ENCODE measurements at places on chromosomes 3 and 15.
A peak's percentile ranks its signal among the peaks of the same experiment; 100 is the strongest.

GRCh38 chr3:195748661-195749060 is 27.9 kb downstream of the MUC20 start:
- DNase-seq: no peak

GRCh38 chr3:41630708-41631107 is 331.2 kb downstream of the ULK4 start:
- DNase-seq: no peak

- DNase-seq: no peak
Measured at GRCh38 chr15:75751116-75751875, 38.6 kb upstream of the CSPG4 start.

GRCh38 chr3:172617976-172618375 is 92.9 kb downstream of the NCEH1 start:
- no peak for DNase-seq

- no peak for DNase-seq
Measured at GRCh38 chr3:45626096-45626887, 31.7 kb downstream of the LIMD1 start.

DNA sequence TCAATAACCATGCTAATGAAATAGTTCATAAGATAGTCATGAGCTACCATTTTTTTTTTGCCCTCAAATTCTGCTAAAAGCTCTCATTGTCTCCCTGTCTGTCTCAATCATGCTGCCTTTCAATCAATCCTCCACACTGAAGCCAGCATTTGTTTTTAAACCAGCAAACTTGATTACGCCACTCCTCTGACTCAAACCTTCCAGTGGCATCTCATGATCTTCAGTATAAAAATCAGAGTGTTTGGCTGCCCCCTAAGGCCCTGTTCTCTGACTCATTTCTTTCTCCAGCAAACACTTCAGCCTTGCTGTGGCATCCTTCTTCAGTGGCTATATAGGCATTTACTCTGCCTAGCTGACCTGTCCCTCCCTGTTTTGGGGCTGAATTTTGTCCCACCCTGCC is 36.0 kb upstream of the EOMES start:
- peak; percentile 74 for DNase-seq

GRCh38 chr15:33735637-33736247 is 232.6 kb upstream of the CHRM5 start:
- DNase-seq: no peak

- no peak for DNase-seq
Measured at GRCh38 chr3:149618151-149619123, 39.4 kb downstream of the WWTR1 start.

GRCh38 chr15:70050441-70050840 is 47.3 kb downstream of the TLE3 start:
- DNase-seq: no peak

GRCh38 chr3:175307642-175308041 is 448.5 kb downstream of the NAALADL2 start:
- DNase-seq: no peak

- DNase-seq: no peak
Measured at GRCh38 chr15:29092376-29093064, 177.1 kb downstream of the NSMCE3 start.

- DNase-seq: no peak
Measured at GRCh38 chr3:130256821-130257340, 88.6 kb upstream of the COL6A5 start.

- no peak for DNase-seq
Measured at GRCh38 chr3:147846854-147847478, 437.8 kb downstream of the ZIC1 start.

- DNase-seq: peak; percentile 55
Measured at GRCh38 chr3:145936971-145937370, 224.0 kb downstream of the PLOD2 start.

GRCh38 chr3:64654013-64654412 is 33.8 kb downstream of the ADAMTS9 start:
- no peak for DNase-seq

GRCh38 chr15:29792426-29793159 is 29.7 kb downstream of the TJP1 start:
- DNase-seq: peak; percentile 7

DNA sequence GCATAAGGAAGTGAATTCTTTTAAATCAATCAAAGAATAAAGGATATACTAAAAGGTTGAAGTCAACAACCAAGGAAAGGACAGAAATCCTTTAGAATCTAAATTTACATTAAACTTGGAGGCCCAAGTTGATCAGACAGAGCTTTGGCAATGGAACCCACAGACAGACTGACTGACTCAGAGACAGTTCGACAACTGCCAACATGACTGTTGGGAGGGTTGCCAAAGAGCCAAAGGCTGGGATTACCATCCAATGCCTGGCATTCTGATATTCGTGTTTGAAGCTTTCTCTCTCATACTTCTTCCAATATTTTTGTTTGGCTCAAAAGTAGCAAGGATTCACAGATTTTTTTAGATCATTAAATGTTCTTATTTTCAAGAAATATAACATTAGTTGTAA is 406.1 kb downstream of the PLCL2 start:
- no peak for DNase-seq

GRCh38 chr3:102480139-102480538 is 45.3 kb downstream of the ZPLD1 start:
- no peak for DNase-seq

DNA sequence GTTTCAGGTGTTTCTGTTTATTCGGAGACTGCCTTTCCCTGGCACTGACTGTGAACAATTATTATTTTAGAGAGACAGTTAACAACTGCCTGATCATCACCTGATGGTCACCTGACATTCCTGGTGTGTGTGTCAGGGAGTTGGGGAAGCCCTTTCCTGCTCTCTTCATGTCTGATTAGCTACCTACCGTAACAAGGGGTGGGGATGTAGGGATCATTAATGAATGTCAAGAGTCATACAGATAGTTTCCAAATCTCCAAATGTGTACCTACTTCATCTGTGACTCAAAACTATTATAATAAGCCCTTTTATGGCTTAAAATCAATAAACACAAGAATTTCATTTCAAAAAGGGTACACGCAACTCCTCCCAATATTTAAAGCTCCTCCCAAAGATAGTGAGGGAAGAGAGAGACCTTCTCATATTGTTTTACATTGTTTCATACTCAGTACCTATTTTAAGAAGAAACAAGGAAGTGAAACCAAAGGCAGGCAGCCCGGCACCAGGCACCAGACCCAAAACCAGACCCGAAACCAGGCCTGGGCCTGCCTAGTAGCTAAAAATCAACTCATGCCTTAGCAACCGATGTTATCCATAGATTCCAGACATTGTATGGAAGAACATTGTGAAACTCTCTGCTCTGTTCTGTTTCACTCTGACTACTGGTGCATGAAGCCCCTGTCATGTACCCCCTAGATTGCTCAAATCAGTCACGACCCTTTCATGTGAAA is 844.9 kb upstream of the ALCAM start:
- no peak for DNase-seq

DNA sequence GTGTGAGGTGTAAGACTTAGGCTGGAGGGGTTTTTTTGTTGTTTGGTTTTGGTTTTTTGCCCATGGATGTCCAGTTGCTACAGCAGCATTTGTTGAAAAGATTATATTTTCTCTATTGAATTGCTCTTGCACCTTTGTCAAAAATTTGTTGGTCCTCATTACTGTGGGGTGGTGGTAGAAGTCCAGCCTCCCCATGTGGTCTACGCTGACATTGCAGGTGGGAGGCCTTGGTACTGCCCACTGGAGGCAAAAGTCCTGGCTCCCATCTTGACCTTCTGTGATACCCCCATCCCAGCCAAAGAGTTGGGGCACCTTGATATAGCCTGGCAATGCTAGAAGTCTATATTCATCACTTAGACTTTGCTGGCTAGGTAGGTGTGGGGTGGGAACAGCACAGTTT is 5.4 kb upstream of the RAB6B start:
- DNase-seq: no peak

- DNase-seq: no peak
Measured at GRCh38 chr15:66709884-66710283, 7.8 kb downstream of the SMAD6 start.

DNA sequence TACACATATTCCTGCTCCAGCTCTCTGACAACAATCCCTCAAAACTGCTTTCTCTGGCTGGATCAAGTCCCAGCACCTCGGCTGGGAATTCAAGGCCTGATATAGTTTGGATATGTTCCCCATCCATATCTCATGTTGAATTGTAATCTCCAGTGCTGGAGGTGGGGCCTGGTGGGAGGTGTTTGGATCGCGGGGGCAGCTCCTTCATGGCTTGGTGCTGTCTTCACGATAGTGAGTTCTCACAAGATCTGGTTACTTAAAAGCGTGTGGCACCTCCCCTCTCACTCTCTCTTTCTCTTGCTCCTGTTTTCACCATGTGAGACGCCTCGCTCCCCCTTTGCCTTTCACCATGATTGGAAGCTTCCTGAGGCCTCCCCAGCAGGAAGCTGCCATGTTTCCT is 47.4 kb upstream of the SYN2 start:
- no peak for DNase-seq
